ENCODE measurements at places on chromosomes 12 and 14. TPM values are rescaled to one million over a fixed set of nuclear protein-coding genes. Genes with fewer than 3 reads are reported as not detected.

- DNase-seq, result no peak
Observed at GRCh38 chr14:51969852-51970540, 19.4 kb upstream of the RTRAF start.

DNA sequence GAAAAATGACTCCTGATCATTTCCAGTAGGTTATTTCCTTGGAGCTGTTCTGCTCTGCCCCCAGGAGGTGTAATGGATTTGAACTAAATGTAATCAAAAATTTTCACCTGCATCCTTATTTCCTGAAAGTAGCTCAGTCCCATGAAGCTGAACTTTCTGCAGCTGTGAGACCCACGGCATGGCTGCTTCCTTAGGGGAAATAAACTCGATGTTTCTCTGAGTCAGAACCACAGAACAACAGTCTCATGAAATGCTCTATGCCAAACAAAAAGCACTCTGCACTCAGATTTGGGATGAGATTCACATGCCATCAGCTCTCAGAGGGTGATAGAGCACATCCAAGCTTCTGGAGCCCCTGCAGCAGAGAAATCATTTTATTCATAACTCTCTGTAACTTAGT, 224.1 kb upstream of the PLEKHG7 start:
- DNase-seq, result no peak

DNA sequence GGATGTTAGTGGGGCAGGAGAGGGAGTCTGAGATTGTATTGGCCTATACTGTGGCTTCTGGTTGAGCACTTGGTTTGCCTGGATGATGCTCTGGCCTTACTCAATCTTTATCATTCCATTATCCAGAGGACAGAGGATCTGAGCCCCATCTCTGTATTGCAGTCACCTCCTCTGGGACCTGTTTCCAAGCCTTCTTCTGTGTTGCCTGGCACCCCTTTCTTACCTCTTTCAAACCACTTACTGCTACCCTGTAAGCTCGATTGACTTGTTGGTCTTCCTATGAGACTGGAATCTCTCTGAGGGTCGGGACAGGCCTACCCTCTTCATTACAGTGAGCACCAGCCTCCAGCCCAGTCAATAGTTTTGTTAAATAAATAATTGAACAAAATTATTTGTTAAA, 3.0 kb upstream of the FOS start:
- DNase-seq, result no peak

GRCh38 chr14:36450550-36450949, 69.5 kb downstream of the NKX2-1 start:
- DNase-seq, result no peak

GRCh38 chr12:96167492-96167891, 26.7 kb upstream of the ELK3 start:
- no peak for DNase-seq

- peak; percentile 64 for DNase-seq
Observed at GRCh38 chr12:71392521-71393145, 47.0 kb upstream of the LGR5 start.

DNA sequence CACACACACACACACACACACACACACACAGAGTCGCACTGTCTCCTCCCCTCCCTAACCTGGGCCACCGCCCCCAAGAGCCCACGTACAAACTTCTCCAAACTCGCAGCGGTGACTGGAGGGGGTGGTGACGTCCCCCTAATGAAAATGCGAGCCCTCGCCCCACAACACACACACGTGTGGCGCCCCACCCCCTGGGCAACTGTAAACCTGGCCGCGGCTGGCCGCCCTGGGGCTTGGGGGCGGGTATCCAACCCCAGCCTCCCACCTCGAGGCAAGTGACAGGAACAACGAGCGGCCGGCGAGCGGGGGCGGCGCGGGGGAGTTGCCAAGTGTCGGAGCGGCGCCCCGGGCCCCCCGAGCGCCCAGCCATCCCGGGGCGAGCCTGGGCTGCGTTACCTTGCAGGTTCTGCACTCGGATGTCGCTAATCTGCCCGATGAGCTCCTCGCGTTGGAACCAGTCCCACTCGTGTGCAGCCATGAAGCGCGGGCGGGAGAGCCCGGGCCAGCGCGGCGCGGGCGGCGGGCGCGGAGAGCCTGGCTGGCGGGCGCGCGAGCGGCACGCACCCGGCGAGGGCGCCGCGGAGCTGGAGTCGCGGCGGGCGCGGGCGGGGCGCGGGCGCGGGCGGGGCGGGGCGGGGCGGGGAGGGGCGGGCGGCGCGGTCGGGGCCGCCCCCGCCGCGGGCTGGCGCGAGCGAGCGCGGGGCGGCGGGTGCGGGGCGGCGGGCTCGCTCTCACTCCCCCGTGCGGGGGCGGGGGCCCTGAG, at the start of gene CLMN:
Gene CLMN (minus strand): TSS at position 597 of the 766 bp plus-strand sequence. CDS start 116 bp downstream, at position 481.
- peak; percentile 13 for DNase-seq

DNA sequence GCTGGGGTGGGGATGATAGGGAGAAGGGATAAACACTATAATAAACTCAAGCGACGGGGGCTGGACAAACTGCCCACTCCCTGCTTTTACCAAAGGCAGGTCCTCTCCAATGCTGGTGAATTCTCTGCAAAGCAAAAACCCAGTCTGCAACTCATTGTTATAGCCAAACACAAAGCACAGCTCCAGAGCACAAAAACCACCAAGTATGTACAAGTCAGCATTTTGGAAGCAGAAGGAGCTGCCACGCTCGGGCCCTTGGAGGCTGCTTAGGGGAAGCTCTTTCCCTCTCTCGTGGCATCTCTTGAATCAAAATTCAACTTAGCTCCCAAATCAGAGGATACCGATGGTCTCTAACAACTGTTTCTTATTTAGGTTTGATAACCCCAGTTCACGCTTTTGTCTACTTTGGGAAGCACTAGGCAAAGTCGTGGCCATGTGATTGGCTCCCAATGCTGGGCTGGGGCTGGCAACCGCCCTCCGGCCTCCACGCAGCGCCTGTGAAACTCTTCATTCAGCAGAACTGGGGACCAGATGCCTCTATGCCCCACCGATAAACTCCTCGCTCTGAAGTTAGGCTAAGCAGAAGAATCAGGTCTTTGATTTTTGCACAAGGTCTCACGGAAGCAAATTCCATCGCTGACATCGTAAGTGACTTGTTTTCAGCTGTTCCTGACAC, 158.5 kb upstream of the FOXN3 start:
- no peak for DNase-seq

Gene BHLHE41
- 6.8 TPM for total RNA-seq

Gene LRRC10
- not detected for total RNA-seq

Gene KRT73
- total RNA-seq, result not detected

Gene RESF1
- total RNA-seq, result 25.8 TPM

Gene NANOG
- total RNA-seq, result not detected

Gene PRKCH
- 0.97 TPM for total RNA-seq

Gene MPHOSPH9
- total RNA-seq, result 61.3 TPM

Gene CBLN3
- total RNA-seq, result 1.7 TPM

Measured in fibroblast of villous mesenchyme (primary cell).